ENCODE measurements at places on chromosomes 12 and 14.

DNA sequence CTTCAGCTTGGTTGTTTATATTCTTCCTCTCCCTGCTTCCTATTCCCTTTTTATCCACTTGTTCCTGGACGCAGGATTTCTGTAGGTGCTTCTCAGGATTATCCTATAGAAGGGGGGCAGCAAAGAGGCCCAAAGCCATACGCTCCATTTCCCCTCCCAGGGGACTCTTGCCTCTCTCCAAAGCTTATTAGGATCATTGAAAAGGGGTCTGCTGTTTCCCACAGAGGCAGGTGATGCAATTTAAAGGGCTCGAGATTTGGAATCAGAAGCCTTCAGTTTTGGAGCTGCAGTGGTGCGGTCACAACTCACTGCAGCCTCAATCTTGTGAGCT, 31.5 kb upstream of the SYNDIG1L start:
- no peak for DNase-seq

DNA sequence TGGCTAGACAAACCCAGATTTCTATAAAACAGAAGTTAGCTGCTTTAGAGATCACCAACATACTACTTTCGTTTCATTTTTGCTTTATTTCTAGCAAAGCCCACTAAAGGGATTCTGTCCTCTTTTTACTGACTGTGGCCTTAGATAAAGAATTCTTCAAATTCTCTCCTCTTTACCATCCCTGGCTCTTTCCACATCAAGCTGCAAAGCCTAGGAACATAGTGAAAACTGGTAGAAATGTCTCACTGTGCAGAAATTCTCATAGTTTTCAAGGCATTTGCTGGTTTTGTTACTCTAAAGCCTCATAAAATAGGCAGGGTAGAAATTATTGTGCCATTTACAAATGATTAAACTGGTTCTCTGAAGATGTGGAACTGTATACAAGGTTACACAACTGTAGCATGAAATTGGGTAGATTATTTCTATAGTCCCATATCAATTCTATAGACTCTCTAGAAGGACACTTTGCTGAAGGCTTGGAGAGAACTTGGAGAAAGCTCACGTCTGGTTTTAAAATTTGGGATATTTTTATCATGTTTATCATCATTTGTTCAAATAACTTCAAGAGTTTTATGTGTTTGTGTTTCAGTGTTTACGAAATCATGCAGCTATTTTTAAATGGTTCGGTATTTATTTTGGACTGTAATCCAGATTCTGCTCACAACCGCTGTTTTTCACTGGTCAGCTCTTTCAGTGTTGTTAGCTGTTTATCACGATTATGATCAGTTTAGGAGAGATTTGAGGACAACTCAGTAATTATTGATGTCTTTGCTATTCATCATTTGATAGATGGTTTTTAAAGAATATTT, 36.7 kb upstream of the CSRP2 start:
- DNase-seq: no peak

- DNase-seq: peak; percentile 54
Observed at GRCh38 chr14:90518941-90519256, 122.1 kb downstream of the CALM1 start.

DNA sequence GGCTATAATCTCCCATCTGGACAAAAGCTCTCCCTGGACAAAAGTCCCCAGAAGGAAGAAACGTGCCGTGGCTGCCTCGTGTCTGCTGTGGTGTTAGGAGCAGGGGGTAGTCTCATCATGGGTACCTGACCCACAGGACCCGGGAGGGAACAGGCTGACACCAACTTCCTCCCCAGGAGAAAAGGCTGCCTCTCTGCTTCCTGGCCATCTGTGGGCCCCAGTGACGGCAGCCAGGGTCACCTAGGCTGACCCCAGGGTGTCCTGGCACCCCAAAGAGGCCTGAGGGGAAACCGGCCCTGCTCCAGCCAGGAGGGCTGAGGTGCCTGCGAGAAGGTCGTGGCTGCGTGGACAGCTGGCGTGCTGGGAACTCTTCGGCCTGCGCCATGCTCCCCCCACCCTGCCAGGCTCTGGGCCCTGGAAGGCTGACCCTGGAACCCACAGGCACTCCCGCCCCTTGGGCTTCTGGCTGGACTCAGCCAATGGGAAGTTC, 133.9 kb downstream of the RFLNA start:
- no peak for DNase-seq

- DNase-seq: no peak
Observed at GRCh38 chr14:58073516-58073915, 78.5 kb downstream of the ARMH4 start.

DNA sequence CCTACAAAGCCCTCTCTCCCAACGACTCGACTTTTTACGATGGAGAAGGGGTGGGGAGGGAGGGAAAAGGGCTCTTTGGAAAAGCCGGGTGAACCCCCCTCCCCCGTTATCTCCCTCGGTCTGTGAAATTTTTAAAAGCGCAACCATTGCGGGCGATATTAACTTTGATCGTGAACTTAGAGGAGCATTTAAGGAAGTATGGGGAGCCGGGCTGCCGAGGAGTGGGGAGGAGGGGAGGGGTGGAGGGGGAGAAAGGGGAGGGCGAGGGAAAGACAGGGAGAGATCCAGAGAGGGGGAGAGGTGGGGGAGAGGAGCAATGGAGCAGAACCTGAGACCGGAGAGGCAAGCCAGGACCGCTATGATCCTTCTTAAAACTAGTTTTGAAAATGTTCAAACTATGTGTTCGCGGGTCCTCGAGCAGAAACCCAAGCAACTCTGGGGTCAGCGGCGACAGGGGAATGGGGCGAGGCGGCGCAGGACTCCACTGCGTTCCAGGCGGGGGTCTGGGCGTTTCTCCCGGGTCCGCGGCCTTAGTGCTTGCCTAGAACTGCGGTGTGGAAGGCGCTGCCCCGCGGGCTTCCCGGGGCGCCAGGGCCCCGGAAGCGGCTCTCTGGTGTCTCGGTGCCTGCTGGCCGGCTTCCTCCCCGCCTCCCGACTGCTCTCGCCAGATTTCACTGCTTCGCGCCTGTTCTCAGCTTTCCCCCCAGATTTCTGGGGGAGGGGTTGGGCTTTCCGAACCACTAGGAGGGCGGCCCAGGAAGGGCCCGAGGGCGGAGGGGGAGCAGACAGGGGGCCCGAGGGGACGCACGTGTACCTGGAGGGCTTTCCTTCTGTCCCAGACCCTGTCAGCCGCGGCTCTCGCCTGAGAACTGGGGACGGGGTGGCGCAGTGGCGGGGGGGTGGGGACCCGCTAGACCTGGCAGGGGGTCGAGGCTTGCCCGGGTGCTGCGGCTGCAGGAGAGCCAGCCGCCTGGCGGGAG, at the start of gene HOTAIR:
Gene HOTAIR, minus strand, starts transcription at position 871 of the 980 bp plus-strand sequence.
- DNase-seq: no peak

DNA sequence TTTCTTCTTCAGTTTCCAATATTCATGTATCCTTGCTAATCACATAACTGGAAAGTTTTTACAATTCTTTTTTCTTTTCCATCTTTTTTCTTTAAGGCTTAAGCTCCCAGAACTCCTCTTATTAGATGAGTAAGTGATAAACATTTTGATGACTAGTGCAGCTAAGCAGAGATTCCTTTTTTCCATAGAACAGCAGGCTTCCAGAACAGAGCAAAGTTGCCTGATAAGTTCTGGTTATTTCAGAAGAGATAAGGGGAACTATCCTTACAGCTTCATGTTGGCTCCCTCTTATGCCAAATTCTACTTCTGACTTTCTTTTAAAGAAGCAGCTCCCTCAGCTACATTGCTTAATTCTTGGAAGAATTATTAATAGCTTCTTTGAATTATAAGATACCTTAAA, 194.7 kb upstream of the FAR2 start:
- no peak for DNase-seq

DNA sequence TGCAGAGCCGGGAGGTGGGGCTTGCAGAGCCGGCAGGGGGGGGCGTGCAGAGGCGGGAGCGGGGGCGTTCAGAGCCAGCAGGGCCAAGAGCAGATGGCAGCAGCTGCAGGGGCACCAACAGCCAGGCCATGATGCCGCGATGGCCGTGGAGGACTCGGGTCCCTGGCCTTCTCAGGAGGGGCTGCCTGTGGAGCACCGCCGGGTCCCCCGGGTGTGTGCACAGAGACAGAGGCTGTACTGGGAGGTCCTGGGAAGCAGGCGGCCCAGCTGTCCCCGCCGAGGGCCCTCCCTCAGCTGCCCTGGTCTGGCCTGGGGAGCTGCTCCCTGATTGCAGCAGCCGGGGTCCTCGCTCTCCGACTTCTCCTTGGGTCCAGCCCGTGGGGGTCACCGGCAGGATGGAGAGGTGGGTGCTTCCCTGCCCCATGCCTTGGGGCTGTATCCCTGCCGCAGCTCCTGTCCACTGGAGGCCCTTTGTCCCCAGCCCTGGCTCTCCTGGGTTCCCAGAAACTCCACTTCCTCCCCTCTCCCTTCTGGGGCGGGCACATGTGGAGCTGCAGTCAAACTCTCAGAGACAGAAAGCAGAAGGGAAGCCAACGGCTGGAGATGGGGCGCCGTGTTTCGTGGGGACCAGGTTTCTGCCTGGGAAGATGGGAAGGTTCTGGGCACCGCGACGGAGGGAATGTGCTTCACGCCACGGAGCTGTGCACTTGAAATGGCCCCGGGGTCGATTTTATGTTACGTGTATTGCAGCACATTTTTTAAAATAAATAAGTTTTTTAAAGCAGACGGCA, 75.8 kb upstream of the GALNT9 start:
- no peak for DNase-seq

DNA sequence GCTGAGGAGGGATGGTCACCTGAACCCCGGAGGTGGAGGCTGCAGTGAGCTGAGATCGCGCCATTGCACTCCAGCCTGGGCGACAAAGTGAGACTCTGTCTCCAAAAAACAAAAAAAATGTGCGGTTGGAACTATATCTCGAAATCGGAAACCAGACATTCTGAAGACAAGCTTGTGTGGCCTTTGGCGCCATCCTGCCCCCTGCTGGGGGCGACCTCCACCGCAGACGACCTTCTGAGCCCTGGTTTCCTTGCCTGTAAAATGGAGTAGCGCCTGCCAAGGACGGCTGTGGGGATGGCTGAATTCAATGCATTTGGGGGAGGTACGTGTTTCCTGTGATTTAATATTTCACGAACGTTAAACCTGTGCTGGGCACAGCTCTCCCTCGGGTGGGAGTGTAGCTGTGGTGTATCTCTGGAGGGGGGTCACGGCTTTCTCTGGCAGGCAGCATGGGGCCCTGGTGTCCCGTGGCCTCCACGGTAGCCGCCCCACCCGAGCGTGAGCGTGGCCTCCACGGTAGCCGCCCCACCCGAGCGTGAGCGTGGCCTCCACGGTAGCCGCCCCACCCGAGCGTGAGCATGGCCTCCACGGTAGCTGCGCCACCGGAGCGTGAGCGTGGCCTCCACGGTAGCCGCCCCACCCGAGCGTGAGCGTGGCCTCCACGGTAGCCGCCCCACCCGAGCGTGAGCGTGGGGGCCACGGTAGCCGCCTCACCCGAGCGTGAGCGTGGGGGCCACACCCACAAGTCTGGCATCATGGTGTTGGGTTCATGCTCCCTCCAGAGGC, 55.3 kb downstream of the LRCOL1 start:
- DNase-seq: no peak

GRCh38 chr14:74697543-74697942, 15.3 kb downstream of the AREL1 start:
- no peak for DNase-seq

- DNase-seq: peak; percentile 13
Observed at GRCh38 chr12:121050725-121051124, 11.7 kb upstream of the OASL start.

DNA sequence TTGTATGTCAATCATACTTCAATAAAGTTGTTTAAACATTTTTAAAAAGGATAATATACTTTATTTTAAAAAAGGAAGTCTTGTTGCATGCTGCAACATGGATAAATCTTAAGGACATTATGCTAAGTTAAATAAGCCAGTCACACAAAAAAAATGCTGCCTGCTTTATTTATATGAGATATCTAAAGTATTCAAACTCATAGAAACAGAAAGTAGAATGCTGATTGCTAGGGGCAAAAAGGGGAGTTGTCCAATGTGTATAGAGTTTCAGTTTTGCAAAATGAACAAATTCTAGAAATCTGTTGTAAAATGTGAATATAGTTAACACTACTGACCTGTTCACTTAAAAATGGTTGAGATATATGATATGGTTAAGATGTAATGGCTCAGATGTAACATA, 8.7 kb downstream of the KLRC4 start:
- no peak for DNase-seq

GRCh38 chr14:98182393-98183055, 1089.5 kb downstream of the BCL11B start:
- DNase-seq: no peak

- DNase-seq: no peak
Observed at GRCh38 chr12:125645724-125646123, 580.5 kb downstream of the AACS start.

- DNase-seq: no peak
Observed at GRCh38 chr14:105525326-105525725, 1.1 kb upstream of the TMEM121 start.

GRCh38 chr12:19066475-19067001, 63.0 kb upstream of the PLEKHA5 start:
- DNase-seq: peak; percentile 27

Data from Caco-2 (cell line).